ENCODE measurements at places on chromosomes 1 and 21.

GRCh38 chr1:32801096-32801715 lies 16.0 kb downstream of the YARS1 start:
- DNase-seq = no peak

GRCh38 chr1:248155927-248156326 lies 11.0 kb downstream of the OR2M5 start:
- DNase-seq = no peak

GRCh38 chr1:44033756-44034155 lies 2.5 kb upstream of the SLC6A9 start:
- DNase-seq = no peak

- no peak for DNase-seq
Observed at GRCh38 chr1:66732407-66733166, 19.7 kb upstream of the DYNLT5 start.

DNA sequence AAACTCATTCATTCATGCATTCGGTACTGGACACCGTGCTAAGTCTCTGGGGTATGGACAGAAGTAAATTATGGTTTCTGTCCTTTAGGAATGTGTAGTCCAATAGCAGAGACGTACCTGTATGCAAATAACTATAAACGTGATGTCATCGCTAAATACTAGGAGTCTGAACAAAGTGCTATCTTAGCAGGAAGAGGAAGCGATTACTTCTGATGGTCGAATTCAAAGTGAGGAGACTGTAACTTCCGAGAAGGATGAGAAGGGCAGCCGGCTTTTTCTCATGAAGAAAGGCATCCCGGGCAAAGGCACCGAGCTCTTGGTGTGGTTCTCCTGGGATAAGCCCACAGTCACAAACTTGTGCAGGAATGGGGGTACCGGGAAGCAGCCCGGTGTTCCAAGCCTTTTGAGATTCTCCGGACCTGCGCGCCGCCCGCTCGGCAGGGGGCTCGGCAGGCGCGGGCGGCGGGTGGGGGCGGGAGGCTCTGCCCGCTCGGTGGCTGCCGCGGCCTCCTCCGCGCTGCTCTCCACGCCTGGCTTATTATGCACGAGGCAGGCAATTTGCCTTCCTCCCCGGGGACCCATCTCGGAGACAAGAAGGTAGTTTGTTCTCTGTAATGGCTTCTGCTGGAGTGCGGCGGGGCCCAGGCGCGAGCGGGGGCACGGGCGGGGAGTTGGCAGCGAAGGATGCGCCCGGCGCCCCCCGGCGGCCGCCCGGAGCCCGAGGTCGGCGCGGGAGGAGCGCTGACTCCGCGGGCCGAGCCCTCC lies 67.5 kb upstream of the CD1D start:
- DNase-seq = no peak

Measured in fibroblast of skin of left biceps (primary cell).